Activated T-cell treated with anti-CD3 and anti-CD28 coated beads, Interleukin-2, amount 50 U/mL, for 72 hours (primary cell): ENCODE measurements at places on chromosomes 16 and 17. TPM values are rescaled to one million over a fixed set of nuclear protein-coding genes. Genes with fewer than 3 reads are reported as not detected.

KCNH4 gene
- total RNA-seq = 0.26 TPM

KRTAP3-1 gene
- total RNA-seq = not detected

KRTAP1-5 gene
- not detected for total RNA-seq

FHOD1 gene
- 106 TPM for total RNA-seq

PRDM7 gene
- not detected for total RNA-seq

MSLN gene
- not detected for total RNA-seq

DOK4 gene
- 12.0 TPM for total RNA-seq

TMEM88 gene
- total RNA-seq = 5.2 TPM
